Stimulated activated CD4-positive, alpha-beta T cell treated with anti-CD3 and anti-CD28 coated beads, TNF-alpha, amount 100 ng/mL, for 24 hours (primary cell): ENCODE measurements at places on chromosomes 3 and 15.

- DNase-seq: peak; percentile 32
Observed at GRCh38 chr3:60010781-60011180, 961.0 kb upstream of the CFAP20DC start.

DNA sequence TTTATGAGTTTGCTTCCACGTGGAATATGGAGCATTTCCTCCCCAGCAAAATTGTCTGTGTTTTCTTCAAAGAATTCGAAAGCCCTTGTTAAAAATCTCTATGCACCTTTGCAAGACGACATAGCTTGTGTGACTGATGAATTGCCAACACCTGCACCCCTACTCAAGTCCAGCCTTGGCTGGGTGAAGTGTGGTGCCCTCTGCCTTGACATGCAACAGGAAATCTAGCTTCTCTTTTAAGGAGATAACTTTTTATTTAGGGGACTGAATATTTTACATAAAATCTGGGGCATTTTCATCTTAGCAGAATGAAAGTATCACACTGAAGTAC is 647 bp downstream of the HMG20A start:
- DNase-seq: no peak

DNA sequence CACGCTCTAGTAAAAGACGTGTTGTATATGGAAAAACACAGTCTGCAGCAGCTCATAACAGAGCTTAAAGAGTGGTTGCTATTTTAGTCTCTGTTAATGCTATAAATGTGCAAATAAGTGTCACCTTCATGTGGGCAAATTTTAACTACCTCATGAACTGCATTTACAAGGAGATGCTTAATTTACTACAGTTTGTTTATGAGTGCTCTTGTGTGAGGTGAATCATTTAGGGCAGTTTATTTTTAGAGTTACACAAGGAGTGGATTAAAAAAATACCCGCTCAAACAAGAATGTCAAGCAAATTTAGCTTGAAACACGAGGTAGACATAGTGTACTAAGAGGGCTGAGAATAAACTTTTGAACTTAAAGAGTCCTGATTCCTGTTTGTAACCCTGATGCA is 579.0 kb downstream of the MFSD1 start:
- DNase-seq: no peak

GRCh38 chr3:67362686-67363085 is 291.7 kb downstream of the SUCLG2 start:
- DNase-seq: no peak

- no peak for DNase-seq
Observed at GRCh38 chr3:185977679-185978040, 39.8 kb upstream of the TRA2B start.

- DNase-seq: no peak
Observed at GRCh38 chr3:43031485-43031884, 52.4 kb downstream of the GASK1A start.

GRCh38 chr15:98775498-98776230 is 127.3 kb downstream of the IGF1R start:
- no peak for DNase-seq

DNA sequence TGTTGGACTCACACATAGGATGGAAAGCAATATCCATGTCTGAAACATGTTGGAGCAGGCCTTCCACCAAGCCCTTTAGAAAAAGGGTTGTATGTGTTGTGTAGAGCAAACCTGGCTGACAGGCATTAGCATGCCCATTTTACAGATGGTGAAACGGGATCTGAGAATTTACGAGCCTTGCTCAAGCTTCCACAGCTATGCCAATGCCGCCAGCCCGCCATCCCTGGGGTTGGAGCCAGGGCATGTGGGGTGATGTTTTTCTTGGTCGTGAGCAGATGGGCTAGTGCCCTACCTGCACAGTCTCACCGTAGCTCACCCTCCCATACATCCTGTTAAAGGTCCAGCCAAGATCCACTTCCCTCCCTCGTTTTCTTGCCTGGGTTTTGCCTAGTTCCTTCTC is 97.5 kb upstream of the TLE3 start:
- no peak for DNase-seq

GRCh38 chr15:43285609-43286037 is 18.9 kb upstream of the TGM5 start:
- DNase-seq: peak; percentile 47

- DNase-seq: no peak
Observed at GRCh38 chr15:40053831-40054604, 15.0 kb upstream of the SRP14 start.

- no peak for DNase-seq
Observed at GRCh38 chr3:46710671-46711295, 6.9 kb downstream of the PRSS50 start.

- DNase-seq: no peak
Observed at GRCh38 chr3:146750196-146750595, 145.1 kb upstream of the PLSCR5 start.

GRCh38 chr3:160950954-160951353 is 154.2 kb downstream of the B3GALNT1 start:
- DNase-seq: no peak

DNA sequence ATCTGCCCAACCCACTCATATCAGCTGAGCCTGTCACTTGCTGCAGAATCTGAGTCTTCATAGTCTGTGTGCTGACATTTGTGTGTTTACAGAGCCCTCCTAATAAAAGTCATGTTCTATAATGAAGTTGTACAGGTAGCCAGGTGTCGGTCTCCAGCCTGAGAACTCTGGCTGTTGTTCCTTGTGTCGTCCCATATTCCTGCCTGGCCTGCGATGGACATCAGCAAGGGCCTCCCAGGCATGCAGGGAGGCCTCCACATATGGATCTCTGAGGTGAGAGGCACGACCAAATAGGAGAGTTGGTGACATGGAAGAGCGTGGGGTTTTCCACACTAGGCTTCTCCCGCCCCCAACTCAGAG is 2.9 kb downstream of the VILL start:
- DNase-seq: no peak

- no peak for DNase-seq
Observed at GRCh38 chr3:38334142-38335055, 12.2 kb upstream of the XYLB start.

DNA sequence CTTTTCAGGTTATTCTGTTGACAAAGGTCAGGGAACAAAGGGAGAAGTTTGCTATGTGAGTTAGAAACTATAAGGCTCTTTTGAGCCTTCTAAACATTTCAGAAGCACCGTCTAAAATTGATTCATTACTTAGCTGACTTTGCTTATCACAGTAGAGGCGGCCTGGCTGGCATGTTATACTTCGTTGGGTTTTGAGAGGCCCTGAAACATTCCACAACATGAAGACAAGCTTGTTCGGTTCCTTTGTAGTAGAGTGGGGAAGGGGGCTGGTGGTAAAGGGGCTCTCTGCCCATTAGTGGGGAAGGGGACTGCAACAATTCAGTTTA is 23.6 kb downstream of the ZBTB38 start:
- DNase-seq: no peak

- no peak for DNase-seq
Observed at GRCh38 chr15:35698331-35698730, 152.4 kb upstream of the DPH6 start.

DNA sequence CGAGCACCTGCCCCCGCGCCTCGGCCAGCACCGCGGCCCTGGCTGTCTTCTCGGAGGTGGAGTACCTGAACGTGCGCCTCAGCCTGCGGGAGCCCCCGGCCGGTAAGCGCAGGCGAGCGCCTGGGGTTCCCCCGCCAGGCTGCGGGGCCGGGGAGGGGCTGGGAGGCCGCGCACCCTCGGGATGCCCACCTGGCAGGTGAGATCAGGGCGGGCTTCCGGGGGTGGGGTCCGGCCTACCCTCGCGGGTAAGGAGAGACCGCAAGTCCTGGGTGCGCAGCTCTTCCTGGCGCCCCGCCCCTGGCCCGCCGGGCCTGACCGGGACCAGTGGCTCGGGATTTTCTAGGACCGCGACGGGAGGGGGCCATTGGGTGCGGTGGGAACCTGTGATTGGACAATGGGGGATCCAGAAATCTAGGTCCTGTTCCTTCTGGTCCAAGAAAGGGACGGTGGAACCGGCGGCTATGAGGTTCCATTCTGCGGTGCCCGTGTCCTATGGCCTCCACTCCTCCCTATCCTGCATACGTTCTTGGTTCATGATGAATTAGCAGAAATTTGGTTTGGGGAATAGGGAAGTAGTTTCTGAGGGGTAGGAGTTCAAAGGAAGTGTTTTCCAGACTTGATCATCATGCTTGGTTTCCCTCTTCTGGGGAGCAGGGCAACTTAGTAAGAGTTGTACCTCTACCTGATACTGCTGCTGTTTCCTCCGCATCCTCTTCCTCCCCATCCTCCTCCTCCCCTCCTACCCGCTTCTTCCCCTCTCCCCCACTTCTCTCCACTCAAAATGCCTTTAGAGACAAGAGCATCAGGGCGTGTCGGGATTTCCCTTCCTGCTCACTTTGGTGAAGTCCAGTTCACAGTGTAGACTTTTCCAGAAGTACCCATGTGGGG is 808 bp downstream of the ARRDC4 start:
- DNase-seq: no peak

- DNase-seq: no peak
Observed at GRCh38 chr3:57194641-57195040, 5.1 kb downstream of the HESX1 start.

GRCh38 chr3:11014253-11014652 is 21.7 kb downstream of the SLC6A1 start:
- no peak for DNase-seq

DNA sequence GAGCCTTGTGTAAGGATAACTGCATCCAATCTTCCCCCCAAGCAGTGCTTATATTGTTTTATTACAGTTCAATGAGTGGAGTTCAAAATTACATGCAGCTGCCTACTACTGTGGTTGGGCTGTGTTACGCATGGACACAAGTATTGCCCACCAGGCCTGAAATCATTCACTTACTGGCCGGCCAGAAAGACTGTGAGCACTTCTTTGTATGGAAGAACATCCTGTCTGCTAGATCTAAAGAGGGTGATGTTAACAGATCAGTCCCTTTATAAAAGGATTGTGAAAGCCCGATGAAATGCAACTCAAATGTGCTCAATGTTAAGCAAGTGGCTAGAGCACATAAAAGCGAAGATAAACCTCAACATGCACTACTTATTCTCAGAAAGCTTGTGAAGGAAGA is 132.5 kb downstream of the FOXP1 start:
- no peak for DNase-seq

GRCh38 chr15:101175401-101175800 is 76.4 kb downstream of the CHSY1 start:
- DNase-seq: no peak

DNA sequence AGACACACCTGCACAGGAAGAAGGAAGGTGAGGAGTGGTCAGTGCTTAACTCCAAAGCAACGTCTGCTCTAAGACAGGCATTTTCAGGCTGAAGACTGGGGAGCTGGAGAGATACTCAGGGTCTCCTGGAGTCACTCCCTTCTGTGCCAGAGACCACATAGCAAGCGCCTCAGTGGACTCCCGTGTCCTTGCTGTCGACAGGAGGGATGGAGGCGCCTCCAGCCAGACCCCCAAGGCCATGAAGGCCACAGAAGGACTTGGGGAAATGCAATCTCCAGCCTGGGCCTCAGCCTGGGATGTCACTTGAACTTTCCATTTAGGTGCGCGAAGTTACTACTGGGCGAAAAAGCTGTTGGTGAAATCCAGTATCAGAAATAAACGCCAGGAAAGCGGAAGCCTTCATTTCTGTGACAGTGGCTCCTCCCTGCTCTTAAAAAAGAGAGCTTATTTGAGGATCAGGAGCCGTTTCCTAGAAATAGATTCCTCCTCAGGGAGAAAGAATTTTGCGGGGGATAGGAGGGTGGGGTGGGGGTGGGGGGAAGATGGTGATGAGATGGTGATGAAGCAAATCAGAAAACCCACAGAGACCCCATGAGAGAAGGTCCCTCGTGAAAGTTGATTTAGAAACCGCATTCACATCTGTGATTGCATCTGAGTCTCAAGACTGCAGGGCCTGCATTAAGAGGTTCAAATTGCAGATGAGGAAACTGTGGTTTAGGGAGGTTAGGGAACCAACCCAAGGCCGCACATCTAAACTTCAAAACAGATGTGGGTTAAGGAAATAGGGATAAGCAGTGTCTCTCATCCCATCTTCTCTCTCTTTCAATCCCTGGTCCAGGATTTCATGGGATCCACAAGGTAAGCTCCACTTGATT is 78.8 kb downstream of the ATP2B2 start:
- no peak for DNase-seq

GRCh38 chr3:25854214-25854613 is 64.3 kb downstream of the OXSM start:
- no peak for DNase-seq

- no peak for DNase-seq
Observed at GRCh38 chr3:114566767-114567166, 272.9 kb downstream of the TIGIT start.

DNA sequence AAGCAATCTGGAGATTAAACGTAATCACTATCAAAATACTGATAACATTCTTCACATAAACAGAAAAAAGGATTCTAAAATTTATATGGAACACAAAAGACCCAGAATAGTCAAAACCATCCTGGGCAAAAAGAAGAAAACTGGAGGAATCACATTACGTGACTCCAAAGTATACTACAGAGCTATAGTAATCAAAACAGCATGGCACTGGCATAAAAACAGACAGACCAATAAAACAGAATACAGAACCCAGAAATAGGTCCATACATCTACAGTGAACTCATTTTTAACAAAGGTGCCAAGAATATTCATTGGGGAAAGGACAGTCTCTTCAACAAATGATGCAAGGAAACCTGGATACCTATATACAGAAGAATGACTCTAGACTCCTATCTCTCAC is 621.9 kb upstream of the CCDC54 start:
- DNase-seq: no peak

GRCh38 chr3:8094415-8094814 is 407.2 kb upstream of the LMCD1 start:
- DNase-seq: no peak

- peak; percentile 29 for DNase-seq
Observed at GRCh38 chr15:55789066-55789660, 46.2 kb upstream of the PRTG start.

DNA sequence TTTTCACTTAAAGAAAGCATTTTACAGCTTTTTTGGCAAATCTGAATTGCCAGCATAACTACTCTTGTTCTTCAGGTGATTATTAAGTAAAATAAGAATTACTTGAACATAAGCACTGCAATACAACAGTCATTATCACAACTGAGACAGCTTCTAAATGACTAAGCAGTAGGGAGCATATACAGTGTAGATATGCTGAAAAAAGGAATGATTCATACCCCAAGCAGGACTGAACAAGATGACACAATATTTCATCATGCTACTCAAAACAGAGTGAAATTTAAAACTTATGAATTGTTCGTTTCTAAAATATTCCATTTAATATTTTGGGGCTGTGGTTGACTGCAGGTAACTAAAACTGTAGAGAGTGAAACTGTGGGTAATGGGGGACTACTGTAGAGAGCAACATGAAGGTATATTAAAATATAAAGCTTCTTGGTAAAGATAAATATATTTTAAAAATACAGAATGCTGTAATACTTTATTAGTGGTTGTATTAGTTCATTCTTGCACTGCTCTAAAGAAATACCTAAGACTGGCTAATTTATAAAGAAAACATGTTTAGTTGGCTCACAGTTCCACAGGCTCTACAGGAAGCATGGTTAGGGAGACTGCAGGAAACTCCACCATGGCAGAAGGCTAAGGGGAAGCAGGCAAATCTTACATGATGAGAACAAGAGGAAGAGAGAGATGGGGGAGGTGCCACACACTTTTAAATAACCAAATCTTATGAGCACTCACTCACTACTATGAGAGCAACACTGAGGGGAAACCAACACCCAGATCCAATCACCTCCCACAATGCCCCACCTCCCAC is 84.8 kb downstream of the DCLK3 start:
- no peak for DNase-seq
